ENCODE measurements at places on chromosomes 6 and 20.
A peak's percentile ranks its signal among the peaks of the same experiment; 100 is the strongest.

DNA sequence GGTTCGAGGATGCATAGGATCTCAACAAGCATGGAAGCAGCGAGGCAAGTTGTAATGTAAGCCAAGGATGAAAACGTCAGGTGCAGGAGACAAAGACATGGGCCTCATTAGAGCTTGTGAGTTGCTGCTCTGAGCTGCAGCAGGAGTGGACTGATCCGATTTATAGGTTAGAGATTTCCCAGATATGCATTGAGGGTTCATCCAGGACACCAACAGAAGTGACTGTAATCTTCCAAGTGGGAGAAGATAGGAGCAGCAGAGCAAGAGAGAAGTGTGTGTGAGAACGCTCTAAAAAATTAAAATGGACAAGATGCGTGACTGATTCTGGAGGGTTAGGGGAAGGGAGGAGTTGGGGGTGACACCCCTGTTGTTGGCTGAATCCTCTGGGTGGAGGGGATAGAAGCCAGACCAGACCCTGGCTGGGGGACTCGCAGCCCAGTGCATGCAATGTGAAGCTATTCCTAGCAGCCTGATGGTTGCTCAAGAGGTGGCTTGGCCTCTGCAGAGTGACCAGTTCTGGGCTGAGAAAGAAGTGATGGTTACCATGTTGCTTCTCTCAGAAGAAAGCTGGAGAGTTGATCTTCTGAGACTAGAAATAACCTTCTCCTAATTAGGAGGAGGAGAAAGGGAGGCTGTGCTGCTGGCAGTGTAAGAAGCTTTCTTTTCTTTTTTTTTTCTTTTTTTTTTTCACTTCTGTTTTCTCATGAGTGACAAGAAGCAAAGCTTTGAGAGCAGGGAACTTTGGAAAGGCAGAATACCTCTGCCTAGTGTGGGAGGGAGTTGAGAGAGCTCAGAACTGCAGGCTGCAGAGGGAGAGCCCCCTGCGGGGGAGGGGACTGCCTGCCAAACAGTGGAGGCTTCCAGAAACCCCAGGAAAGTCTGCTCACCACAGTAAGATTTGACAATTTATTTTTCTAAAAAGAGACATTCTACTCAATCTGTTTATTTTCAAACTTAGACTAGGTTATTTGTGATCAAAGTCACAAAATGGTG, 116.9 kb downstream of the SLX4IP start:
- DNase-seq, result no peak

- DNase-seq, result peak; percentile 11
These were observed 24.0 kb upstream of the NPBWR2 start for GRCh38 chr20:64131406-64131805.

GRCh38 chr6:47019941-47020340, 22.2 kb downstream of the ADGRF1 start:
- DNase-seq, result no peak

- no peak for DNase-seq
These were observed 89.1 kb downstream of the AFG1L start for GRCh38 chr6:108383981-108384380.

- no peak for DNase-seq
These were observed 188.3 kb upstream of the KCNG1 start for GRCh38 chr20:51211191-51211590.

DNA sequence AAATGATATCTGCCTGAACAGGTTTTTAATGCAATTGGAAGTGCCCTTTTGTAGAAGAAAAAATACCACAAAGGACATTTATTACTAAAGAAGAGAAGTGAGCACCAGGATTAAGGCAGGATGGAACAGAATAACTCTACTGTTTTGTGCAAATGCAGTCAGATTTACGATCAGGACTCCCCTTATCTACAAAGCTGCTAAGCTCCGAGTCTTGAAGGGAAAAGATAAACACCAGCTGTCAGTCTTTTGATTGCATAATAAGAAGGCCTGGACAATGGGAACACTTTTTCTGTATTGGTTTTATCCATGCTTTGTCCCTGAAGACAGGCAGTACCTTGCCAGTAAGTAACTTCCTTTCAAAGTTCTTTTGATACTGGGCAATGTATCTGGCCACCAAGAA, 797.9 kb upstream of the SLC35B3 start:
- DNase-seq, result no peak

- DNase-seq, result no peak
These were observed 30.5 kb downstream of the ANKEF1 start for GRCh38 chr20:10065154-10065833.

GRCh38 chr20:45370571-45371160, 7.5 kb downstream of the TP53TG5 start:
- DNase-seq, result no peak

DNA sequence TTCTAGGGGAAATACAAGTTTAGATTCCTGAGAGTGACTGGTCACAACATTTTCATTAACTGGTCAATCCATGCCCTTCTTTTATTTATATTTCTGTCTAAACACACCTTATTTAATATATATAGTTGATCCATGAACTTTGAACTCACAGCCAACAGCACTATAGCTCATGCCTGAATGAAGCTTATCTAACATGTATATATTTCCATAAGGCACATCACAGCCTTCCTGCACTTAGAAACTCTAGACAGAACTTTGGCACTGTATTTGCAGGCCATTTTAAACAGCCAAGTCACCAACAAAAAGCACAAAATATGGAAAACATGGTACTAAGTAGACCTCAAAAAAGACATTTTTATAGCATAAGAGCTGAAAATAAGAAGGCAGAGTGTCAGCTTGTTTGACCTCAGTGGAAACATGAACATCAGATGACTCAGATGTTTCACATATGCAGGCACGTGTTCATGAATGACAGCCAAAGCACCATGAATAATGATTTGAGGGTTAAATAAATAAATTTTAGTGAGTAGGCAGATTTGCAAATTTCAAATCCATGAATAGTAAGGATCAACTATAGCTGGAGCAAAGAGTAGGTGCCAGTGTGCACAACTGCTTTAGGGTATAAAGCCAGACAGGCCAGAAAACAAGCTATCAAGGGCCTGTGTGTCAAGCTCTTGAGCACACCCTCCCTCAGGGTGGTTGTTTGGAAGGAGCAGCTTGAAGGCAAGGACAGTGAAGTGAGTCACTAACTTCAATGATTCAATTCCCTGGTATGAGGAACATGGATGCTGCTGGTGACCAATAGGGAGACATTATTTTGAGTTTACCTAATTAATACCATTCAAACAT, 88.9 kb upstream of the NT5E start:
- peak; percentile 63 for DNase-seq

DNA sequence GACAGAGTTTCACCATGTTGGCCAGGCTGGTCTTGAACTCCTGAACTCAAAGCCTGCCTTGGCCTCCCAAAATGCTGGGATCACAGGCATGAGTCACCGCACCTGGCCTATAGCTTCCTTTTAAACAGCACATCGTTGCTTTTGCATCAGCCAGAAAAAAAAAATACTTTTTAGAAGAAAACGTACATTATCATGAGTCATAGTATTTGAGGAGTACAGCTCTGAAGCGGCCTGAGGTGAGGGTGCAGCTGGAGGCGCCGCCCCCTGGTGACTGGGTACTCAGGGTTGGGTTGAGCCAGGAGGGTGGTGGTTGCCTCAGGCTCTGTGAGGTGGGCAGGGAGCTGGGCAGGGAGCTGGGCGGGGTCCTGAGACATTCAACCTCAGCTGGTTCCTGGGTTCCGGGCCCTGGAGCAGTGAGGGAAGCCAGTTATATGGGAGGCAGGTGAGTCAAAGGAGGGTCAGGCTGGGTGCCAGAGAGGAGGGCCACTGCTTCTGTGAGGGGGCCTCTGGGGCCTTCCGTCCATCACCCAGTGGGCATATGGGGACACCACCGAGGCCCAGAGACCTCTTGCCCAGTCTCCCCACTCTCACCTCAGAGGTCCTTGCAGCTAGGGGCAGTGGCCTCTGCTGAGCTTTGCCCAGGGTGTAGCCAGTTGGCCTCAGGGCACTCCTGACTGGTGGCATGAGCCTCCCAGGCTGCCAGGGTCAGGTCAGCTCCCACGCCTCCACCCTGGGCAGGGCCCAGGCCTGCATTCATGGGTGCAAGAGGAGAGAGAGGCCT, 11.7 kb upstream of the ID1 start:
- DNase-seq, result no peak

DNA sequence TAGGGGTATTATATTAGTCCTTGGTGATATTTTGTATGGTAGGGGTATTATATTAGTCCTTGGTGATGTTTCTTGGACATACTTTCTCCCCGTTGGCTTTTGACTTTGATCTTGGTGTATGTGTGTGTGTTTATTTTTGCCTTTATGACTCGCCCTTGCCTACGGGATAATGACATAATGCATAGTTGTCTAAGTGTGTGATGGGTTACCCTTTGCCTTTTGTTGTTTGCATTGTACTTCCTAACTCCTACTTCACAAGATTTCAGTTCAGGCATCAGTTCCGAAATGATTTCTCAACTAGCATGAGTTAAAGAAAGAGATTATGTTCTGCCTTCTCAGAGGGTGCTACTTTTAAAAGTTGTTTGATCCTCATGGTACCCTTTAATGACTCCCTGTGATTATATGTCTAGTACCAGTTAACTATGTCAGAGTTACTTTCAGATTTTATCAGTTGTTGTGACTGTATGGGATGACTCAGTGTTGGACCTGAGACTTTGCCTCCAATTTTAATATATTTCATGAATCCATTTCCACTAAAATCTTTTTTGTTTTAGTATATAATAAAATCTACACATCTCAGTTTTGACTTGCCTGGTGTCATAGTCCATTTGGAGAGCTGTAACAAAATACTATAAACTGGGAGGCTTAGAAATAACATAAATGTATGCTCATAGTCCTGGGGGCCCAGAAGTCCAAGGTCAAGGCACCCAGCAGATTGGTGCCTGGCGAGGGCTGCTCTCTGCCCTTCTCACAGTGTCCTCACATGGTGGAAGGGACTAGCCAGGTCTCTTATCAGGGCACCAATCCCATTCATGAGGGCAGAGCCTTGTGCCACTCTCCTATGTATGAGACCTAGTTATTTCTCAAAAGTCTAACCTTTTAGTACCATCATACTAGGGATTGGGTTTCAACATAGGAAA, 34.1 kb downstream of the CDYL start:
- no peak for DNase-seq

- no peak for DNase-seq
These were observed 1.7 kb downstream of the HSF2 start for GRCh38 chr6:122401104-122401503.
